Stimulated activated CD4-positive, alpha-beta T cell treated with anti-CD3 and anti-CD28 coated beads, TNF-alpha, amount 100 ng/mL, for 48 hours (primary cell): ENCODE measurements at places on chromosomes 4 and X.

- DNase-seq: no peak
Measured at GRCh38 chrX:46913667-46914066, 1.4 kb downstream of the JADE3 start.

DNA sequence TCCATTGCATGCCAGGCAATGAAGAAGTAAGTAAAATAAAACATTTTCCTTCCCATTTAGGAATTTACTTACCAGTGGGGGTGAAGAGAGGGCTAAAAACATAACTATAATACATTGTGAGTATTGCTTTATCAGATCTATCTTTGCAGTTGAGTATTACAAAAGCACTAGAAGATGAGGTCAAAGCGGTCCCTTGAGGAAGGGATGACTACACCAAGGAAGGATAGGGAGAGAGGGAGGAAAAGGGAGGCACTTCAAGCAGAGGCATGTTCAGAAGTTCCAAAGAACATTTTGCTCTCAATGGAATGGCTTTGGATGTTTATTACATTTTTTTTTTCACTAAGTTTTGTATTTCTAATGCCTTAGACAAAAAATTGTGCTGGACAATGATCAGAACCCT, 127.8 kb downstream of the TET2 start:
- no peak for DNase-seq

- no peak for DNase-seq
Measured at GRCh38 chr4:71156616-71157015, 163.2 kb downstream of the DCK start.

GRCh38 chr4:82733636-82734035, 65.0 kb downstream of the SCD5 start:
- DNase-seq: no peak

GRCh38 chr4:54863571-54864255, 206.0 kb downstream of the KIT start:
- DNase-seq: no peak

DNA sequence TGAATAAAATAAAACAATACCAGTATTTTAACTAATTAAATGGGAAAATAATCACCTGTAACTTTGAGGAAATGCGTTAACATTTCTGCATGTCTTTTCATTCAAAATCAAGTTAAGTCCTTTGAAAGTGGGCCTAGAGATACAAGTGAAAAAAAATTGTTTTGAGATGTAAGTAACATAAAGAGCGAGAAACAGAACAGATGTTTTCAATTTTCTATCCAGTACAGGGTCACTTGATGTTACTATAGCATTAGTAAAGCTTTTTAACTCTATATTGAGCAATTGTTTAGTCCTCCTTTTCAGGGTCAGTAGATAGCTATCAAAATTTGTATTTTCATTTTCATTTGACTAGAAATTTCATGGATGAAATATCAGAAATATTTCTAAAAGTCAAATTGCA, 761.4 kb downstream of the CCSER1 start:
- no peak for DNase-seq

DNA sequence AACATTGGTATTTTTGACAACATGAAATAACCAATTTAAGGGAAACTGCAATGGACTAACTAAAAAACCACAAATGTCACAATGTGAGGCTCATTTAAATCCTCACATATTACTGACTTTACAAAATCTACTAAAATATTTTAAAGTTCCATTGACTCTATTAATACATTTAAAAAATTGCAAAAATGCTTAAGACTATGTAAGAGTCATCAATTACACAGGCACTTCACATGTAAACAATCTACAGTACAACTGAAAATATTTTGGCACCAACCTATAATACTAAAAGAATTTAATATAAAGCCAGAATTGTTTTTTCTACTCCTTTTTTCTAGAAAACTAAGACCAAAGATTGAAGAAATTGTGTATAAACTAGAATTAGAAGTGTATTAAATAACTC, 76.8 kb upstream of the RBMXL3 start:
- DNase-seq: no peak

DNA sequence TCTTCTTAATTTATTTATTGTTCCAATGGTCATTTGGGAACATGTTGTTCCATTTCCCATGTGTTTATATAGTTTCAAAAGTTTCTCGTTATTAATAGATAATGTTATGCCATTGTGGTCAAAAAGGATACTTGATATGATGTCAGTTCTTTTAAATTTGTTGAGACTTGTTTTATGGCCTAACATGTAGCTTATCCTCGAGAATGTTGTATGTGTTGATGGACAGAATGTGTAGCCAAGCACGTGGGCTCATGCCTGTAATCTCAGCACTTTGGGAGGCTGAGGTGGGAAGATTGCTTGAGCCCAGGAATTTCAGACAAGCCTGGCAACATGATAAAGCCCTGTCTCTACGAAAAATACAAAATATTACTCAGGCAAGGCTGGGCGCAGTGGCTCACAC, 168.5 kb upstream of the USP38 start:
- DNase-seq: no peak

GRCh38 chr4:151555151-151555945, 146.4 kb downstream of the FHIP1A start:
- DNase-seq: no peak

DNA sequence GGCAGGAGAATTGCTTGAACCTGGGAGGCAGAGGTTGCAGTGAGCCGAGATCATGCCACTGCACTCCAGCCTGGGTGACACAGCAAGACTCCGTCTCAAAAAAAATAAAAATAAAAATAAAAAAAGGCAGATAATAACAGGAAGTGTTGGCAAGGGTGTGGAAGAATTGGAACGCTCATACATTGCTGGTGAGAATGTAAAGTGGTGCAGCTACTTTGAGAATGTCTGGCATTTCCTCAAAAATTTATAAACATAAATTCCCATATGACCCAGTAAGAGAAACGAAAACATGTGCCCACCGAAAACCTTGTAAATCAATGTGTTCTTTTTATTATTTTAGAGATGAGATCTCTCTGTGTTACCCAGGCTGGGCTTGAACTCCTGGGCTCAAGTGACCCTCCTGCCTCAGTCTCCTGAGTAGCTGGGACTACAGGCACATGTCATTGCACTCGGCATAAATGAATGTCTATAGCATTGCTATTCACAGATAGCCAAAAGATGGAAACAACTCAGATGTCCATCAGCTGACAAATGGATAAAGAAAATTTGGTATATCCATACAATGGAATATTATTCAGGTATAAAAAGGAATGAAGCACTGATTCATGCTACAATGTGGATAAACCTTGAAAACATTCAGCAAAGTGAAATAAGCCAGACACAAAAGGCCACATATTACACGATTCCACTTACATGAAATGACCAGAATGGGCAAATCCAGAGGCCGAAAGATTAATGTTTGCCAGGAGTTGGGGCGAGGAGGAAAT, 63.7 kb upstream of the PLAC1 start:
- no peak for DNase-seq

DNA sequence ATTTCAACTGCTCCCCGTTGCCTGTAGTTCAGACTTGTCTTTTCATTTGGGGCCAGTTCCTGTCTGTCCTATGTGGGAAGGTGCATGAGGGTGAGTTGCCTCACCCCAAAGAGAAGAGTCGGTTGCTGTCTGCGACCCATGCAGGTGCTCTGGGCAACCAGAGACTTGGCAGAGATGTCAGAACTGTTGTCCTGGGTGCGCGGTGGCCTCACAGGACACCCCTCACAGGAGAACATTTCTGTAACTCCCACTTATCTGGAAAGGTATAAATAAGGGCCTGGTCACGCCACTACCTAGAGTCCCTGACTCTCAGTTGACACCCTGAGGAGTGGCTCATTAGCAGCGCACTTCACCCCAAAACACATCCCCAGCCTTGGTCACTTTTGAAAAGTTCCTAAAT, 9.7 kb upstream of the NAT8L start:
- DNase-seq: no peak

- no peak for DNase-seq
Measured at GRCh38 chrX:17788439-17788838, 51.1 kb downstream of the SCML1 start.

DNA sequence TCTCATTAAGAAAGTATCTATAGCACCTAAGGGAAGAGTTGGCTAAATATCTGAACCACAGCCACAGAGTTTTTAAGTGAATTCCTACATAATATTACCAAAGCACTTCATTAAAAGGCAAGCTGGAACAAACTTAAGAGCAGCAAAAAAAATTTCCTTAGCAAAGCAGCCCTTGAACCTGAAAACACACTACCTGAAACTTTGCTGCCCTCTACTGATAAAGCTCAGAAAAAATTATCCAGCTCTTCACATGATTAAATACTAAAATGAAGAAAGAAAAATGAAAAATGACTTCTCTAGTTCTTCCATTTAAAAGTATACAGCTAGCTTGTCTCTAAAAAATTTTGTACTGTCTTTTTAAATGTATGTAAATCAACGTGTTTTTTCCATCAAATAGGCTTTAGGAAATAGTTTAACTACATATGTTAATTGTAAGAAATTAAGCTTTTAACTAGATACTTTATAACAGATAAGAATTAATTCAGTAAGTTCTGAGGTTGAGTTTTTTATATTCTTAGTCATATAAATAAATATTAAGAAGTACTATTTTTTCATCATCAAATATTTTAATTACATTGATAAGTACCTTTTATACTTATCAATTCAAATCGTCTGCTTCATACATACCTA, 156.1 kb downstream of the STPG2 start:
- DNase-seq: no peak

DNA sequence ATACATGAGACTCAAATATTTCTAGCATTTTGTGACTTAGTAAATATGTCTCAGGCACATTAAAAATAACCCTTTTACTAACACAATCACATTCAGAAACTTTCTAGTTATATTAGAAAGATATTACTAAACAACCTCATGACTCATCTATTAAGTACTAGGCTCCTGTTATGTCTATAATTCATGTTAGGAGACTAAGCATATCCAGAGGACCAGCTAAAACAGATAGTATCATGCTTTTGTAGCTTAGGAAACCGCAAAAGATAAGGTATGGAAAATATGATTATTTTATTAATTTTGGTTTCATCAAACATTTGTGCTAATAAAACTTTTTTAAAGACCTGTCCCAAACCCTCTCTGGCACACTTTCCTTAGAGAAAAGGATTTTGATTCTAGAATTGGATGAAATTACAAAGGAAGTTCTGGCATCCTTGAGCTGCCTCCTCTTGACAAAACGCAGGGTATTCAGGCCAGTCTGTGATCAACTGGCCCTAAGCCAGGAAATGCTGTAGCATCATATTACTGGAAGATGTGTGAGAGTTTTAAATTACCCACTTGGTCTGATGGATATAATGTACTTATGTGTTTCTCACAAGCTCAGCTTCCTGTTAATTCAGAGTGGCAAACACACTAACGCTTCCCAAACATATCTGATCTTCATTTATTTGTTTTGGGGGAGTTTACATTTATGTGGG, 60.4 kb downstream of the NRK start:
- no peak for DNase-seq

DNA sequence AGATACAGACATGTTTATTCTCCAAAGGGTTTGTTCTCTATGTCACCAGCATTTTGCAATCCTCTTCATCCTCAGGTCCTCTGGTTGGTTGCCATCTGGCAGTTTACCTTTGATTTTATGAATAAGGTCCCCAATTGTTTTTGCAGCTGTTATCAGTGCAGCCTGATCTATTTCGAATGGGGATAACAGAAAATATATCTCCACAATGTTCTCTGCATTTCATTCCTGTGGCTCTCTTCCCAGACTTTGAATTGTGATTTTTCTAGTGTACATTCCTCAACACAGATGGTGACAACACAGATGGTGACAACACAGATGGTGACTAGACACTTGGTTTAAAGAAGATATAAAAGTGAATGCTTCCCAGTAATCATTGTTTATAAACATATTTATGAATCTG, 74.1 kb downstream of the FBXO8 start:
- no peak for DNase-seq

DNA sequence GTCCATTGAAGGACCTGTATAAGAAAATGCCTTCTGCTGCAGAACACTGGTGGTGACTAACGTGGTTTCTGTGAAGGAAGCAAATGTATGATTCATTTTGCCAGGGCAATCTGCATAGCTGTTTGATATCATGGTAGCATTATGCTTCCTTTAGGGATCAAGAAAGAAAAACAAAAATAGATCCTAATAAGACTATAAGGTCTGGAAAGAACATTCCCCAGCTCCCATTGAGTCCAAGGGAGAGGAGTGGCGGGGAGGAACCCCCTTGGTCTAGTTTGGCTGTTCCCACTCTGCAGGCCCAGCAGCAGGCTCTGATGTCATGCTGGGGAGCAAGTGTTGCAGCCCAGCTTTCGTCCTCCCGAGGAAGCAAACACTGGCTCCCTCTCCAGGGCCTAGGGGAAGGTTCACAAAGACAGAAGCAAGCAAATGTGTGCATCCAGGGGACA, 154.5 kb upstream of the GALNT7 start:
- no peak for DNase-seq

GRCh38 chrX:151042842-151043241, 59.7 kb downstream of the HMGB3 start:
- DNase-seq: no peak

- DNase-seq: no peak
Measured at GRCh38 chrX:40152741-40153344, 55.1 kb upstream of the BCOR start.

GRCh38 chr4:121799208-121799823, 1.8 kb upstream of the EXOSC9 start:
- DNase-seq: no peak

GRCh38 chrX:141396536-141396935, 154.2 kb upstream of the SPANXC start:
- DNase-seq: no peak

DNA sequence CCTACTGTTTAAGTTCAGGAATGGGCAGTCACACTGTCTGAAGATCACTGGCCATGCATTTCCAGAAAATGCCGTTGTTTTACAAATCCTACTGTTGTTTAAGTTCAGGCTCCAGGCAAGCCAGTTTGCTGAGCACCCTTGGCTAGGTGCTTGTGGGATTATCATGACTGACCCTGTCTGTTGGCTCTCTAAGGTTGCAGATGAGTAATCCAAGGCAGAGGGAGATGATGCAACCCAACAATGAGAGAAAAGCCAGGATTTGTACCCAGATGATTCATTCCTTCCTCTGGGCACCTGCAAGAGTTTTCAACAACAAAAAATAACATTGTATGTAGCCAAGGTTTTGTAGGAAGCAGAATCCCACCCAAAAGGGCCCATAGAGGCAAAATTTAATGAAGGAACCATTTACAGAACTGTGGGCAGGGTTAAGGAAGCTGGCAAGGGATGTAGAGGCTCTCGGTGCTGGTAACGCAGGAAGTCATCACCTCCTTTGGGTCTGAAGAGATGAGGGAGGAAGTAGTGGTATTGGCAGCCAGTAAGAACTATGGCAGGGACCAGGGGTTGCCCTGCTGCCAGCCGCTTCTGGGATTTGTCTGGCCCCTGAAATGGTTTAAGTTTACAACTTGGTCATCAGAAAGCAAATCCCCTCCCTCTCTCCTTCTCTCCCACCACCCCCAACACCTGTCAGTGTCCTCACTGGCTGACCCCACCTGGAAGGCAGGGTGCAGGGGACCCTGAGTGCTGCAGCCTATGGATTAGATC, 54.8 kb downstream of the MSX1 start:
- DNase-seq: no peak

GRCh38 chrX:6568031-6568430, 33.1 kb upstream of the VCX3A start:
- DNase-seq: no peak

GRCh38 chr4:40991908-40992307, 222.4 kb downstream of the APBB2 start:
- DNase-seq: no peak

- DNase-seq: no peak
Measured at GRCh38 chrX:8684201-8684965, 47.6 kb downstream of the ANOS1 start.
